ENCODE measurements at places on chromosomes 11 and 22. TPM values are rescaled to one million over a fixed set of nuclear protein-coding genes. Genes with fewer than 3 reads are reported as not detected.

DNA sequence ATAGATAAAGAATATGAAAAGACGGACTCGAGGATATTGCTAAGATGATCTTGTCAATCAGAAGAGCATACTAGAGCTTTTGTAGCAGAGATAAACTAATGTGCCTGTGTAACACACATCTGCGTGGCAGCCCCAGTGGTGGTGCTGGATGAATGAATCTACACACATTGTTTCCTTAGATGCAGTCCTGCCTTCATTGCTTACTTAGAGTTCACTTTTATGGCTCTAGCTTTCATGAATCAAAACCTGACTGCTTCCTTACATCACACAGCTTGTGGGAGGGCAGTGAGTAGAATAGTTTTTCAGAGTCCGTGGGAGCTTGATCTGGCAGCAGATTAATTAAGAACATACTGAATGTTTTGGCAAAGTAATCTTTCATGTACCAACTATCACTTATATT lies 83.7 kb downstream of the EXT2 start:
- DNase-seq, result no peak

- DNase-seq, result no peak
Observed at GRCh38 chr11:6413791-6414201, 5.1 kb downstream of the APBB1 start.

DNA sequence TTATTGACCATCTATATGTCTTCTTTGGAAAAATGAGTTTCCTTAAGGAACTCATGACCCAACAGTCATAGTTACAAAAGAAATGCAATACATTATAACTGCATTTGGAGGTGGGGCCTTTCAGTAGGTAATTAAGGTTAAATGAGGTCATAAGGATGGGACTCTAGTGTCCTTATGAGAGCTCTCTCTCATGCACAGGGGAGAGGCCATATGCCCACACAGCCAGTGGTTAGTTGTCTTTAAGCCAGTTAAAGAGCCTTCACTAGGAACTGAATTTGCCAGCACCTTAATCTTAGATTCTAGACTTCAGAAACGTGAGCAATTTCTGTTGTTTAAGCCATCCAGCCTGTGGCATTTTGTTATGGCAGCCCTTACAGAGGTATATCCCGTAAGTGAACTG lies 27.3 kb downstream of the INTS4 start:
- DNase-seq, result no peak

DNA sequence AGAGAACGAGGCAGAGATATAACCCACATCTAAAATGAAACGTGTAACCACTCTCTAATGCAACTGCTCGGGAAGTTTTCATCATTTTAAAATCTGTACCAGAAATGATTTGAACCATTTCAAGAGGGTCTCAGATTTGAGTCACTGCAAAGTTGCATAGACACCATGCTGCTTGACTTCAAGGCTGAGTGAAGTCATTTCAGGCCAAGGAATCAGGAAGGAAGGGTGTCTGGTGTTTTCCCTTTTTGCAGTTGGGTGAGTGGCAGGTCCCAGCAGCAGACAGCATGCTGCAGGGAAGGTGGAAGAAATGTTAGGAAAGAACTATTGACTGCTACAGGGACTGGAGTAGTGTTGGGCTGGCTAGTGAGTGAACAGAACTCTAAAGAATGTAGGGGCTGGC lies 16.5 kb downstream of the TANGO2 start:
- no peak for DNase-seq

- DNase-seq, result peak; percentile 65
Observed at GRCh38 chr11:124656774-124657630, 16.5 kb downstream of the SIAE start.

DNA sequence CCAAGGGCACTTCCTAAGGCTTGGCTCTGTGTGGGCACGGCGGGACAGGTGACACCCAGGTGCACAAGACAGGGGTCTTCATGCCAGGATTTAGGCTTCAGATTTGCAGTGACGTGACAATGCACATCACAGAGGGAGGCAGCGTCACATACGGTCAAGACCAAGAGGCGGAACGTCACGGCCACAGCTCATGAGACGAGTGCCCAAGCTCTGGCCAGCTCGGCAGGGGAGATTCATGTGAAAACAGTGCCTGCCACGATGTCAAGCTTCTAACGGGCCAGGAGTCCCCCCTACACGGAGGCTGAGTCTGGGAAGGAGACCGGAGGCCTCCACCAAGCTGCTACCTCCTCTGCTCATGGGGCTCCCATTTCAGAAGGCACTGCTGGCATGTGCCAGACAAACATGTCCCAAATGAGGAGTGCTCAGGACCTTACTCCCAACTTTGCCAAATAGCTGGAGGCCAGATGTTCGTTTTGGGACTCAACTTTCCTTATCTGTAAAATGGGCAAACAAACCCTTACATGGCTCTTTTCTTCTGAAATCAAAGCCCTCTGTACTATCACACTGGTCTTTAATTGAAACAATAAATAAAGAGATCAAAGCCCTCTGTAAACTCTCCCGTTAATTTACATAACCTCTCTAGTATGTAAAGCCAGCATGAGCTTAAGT lies 16.6 kb downstream of the VPS37C start:
- no peak for DNase-seq

- DNase-seq, result no peak
Observed at GRCh38 chr11:32602657-32603415, 19.2 kb downstream of the EIF3M start.

GRCh38 chr11:107592813-107593212 lies 1.9 kb downstream of the ELMOD1 start:
- no peak for DNase-seq

DNA sequence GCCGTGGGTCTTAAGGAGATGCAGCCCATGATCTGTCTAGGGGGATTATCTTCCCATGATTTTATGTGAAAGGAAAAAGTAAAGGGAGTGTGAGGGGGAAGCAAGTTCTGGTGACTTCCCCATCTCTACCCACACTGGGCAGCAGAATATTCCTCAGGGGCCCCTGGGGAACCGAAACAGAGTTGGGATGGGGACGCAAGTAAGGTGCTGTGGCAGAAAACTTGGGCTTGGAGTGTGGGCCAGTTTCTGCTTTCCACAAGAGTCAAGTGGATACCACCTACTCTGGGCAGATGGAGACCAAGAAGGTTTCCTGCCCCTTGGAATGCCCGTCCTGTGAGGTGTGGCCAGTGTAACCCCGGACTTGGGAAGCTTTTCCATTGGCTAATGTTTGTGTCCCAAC lies 64.4 kb downstream of the SGSM3 start:
- no peak for DNase-seq

GRCh38 chr22:36366291-36366708 lies 21.5 kb downstream of the MYH9 start:
- DNase-seq, result no peak

The TEF gene
- total RNA-seq, result 13.9 TPM

The CATSPER1 gene
- not detected for total RNA-seq

The IL18 gene
- not detected for total RNA-seq

The SYT7 gene
- total RNA-seq, result 93.6 TPM

The CARD18 gene
- not detected for total RNA-seq

The MRGPRE gene
- total RNA-seq, result 1.0 TPM
